ENCODE measurements at places on chromosomes 2 and 18.

GRCh38 chr18:47917923-47918610, 12.4 kb downstream of the SMAD2 start:
- no peak for DNase-seq

DNA sequence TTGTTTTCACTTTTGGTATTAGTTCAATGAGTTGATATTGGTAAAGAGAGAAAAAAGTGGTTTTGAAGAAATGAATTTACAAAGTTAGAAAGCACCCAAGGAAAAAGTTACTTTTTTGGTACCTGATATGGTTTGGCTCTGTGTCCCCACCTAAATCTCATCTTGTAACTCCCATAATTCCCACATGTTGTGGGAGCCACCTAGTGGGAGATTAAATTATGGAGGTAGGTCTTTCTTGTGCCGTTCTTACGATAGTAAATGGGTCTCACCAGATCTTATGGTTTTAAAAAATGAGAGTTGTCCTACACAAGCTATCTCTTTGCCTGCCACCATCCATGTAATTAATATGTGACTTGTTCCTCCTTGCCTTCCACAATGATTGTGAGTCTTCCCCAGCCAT, 965.6 kb upstream of the NRXN1 start:
- no peak for DNase-seq

- DNase-seq: no peak
Observed at GRCh38 chr2:1619556-1619955, 124.8 kb downstream of the PXDN start.

GRCh38 chr18:26228562-26229260, 2.5 kb downstream of the TAF4B start:
- no peak for DNase-seq

- DNase-seq: no peak
Observed at GRCh38 chr2:182941121-182941722, 74.8 kb upstream of the FRZB start.

- DNase-seq: no peak
Observed at GRCh38 chr2:50859110-50859509, 172.8 kb downstream of the NRXN1 start.

GRCh38 chr2:173126819-173127218, 51.2 kb downstream of the MAP3K20 start:
- no peak for DNase-seq

GRCh38 chr2:138323382-138324067, 178.0 kb upstream of the SPOPL start:
- DNase-seq: no peak

- no peak for DNase-seq
Observed at GRCh38 chr2:37365669-37366068, 21.2 kb downstream of the QPCT start.

Measured in stimulated activated CD4-positive, alpha-beta T cell treated with anti-CD3 and anti-CD28 coated beads, TNF-alpha, amount 100 ng/mL, for 1 hour (primary cell).